Activated T-cell treated with anti-CD3 and anti-CD28 coated beads, Interleukin-2, amount 50 U/mL, for 4 hours (primary cell): ENCODE measurements at places on chromosomes 5 and 9. TPM values are rescaled to one million over a fixed set of nuclear protein-coding genes. Genes with fewer than 3 reads are reported as not detected.

- DNase-seq, result no peak
Measured at GRCh38 chr5:61330341-61330844, 1.7 kb upstream of the ZSWIM6 start.

DNA sequence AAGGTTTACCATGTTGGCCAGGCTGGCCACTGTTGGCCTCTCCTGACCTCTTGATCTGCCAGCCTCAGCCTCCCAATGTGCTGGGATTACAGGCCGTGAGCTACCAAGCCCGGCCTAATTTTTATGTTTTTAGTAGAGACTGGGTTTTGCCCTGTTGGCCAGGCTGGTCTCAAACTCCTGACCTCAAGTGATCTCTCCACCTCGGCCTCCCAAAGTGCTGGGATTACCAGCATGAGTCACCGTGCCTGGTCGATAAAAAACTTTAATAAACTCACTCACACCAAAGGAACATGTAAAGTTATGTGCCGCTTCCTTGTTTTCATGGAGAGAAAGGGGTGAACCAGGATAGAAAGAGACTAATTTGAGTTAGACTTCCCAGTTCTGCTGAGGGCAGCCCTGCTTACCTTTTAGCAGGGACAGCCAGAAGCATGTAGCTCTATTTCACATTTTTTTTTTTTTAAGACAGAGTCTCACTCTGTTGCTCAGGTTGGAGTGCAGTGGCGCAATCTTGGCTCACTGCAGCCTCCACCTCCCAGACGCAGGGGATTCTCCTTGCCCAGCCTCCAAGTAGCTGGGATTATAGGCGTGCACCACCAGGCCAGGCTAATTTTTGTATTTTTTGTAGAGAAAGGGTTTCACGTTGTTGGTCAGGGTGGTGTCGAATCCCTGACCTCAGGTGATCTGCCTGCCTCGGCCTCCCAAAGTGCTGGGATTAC lies 11.4 kb upstream of the HAUS6 start:
- no peak for DNase-seq

GRCh38 chr5:14032918-14033317 lies 88.4 kb upstream of the DNAH5 start:
- DNase-seq, result no peak

The ST8SIA4 gene
- 27.2 TPM for total RNA-seq
